Jurkat, Clone E6-1 (cell line): ENCODE measurements at places on chromosomes 4 and X.
A peak's percentile ranks its signal among the peaks of the same experiment; 100 is the strongest.

- DNase-seq, result no peak
Measured at GRCh38 chr4:131347816-131348215, 1801.3 kb upstream of the PCDH10 start.

DNA sequence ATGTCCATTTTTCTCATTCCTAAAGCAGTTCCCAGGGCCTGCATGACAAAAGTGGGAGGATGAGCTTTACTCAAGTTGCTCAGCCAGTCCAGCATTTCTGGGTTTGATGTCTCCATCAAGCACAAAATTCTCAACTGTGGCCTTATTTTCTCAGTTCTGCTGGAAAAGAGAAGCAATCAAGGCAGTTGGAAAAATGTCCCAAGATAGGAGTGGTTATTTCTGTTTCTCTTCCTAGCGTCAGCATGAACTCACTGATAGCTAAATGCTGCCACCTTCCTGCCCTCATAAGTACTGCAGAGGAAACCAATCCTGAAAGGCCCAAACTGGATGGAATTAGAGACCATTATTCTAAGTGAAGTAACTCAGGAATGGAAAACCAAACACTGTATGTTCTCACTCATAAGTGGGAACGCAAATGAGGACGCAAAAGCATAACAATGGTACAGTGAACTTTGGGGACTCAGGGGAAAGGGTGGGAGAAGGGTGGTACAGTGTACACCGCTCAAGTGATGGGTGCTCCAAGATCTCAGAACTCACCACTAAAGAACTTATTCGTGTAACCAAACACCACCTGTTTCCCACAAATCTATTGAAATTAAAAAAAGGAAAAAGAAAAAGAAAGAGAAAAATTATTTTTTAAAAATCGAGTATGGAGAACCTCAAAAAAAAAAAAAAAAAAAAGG lies 29.6 kb downstream of the ADH7 start:
- DNase-seq, result peak; percentile 47

GRCh38 chrX:106286053-106286650 lies 118.0 kb downstream of the PWWP3B start:
- DNase-seq, result no peak

- no peak for DNase-seq
Measured at GRCh38 chr4:85774489-85774888, 299.5 kb downstream of the ARHGAP24 start.

DNA sequence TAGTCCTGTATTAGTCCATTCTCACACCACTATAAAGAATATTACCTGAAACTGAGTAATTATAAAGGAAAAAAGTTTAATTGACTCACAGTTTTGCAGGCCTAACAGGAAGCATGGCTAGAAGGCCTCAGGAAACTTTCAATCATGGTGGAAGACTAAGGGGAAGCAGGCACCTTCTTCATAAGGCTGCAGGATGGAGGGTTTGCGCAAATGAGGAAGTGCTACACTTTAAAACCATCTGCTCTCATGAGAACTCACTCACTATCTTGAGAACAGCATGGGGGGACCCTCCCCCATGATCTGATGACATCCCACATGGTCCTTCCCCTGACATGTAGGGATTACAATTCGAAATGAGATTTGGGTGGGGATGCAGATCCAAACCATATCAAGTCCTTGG lies 12.1 kb upstream of the MAGEA11 start:
- no peak for DNase-seq

DNA sequence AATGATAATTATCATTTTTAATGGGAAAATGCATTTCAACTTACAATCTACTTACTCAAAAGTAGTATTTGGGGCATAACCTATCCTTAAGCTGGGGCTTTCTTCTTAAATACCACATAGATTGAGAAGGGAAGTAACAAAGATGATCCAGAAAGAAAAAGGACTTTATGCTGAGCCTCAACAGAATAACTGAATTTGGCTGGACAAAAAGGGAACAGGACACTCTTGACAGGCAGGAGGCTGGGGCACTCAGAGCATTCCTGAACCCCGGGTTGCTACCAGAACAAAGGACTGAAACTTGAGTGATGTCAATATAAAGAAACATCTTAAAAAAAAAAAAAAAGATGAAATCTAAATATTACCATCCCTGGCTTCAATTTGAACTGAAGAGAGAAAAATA lies 23.9 kb downstream of the RELL1 start:
- DNase-seq, result no peak

GRCh38 chr4:6891436-6892170 lies 18.0 kb upstream of the TBC1D14 start:
- DNase-seq, result no peak

- no peak for DNase-seq
Measured at GRCh38 chr4:74032064-74032463, 6.4 kb downstream of the CXCL3 start.

GRCh38 chr4:3493720-3494461 lies 30.8 kb downstream of the DOK7 start:
- no peak for DNase-seq

DNA sequence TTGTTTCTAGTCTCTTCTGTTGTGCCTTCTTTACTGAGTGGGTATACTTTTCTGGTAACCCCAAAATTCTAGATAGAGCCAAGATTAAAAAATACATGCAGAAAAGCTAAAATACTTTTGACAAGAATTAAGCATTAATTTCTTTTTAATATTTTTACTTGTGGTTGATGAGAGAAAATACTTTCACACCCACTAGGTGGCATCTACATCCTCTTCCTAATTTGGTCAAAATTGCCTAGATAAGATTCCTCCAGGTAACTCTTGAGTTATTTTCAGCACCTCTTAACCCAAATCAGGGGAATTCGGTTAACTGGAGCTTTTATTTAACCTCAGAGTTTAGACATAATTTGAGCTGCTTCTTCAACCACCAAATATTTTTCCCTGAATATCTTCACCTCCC lies 28.4 kb upstream of the COX7B2 start:
- peak; percentile 3 for DNase-seq
